ENCODE measurements at places on chromosomes 3 and 15.

GRCh38 chr3:156377718-156378117 lies 177.2 kb downstream of the SSR3 start:
- DNase-seq: no peak

DNA sequence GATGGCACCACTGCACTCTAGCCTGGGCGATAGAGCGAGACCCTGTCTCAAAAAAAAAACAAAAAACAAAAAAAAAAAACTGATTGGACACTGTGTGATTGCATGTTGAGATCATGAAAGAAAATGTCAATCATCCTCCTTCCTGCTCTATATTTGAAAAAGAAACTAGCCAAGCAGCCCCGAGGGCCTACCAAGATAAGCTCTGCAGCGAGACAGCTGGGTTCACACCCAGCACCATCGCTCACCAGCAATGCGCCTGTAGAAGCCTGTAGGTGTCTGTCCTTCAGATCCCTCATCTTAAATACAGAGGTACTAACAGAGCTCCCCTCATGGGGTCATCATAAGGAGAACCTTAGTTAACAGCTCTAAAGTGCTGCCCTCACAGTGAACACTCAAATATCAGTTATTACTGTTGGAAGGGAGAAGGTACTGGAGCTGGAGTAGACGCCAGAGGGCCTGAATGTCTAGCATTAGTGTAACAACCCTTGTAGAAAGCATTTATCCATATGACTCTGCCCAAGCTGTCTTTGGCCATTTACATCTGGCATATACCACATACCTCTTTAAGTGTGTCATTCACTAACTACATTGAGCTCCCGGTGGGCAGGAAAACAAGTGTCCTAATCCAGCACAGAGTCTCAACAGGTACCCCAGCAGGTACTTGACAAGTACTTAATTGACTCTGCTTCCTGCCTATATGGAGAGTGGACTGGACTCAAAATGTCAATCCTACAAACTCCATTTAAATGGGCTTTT lies 22.9 kb downstream of the MYLK start:
- no peak for DNase-seq

GRCh38 chr3:36937492-36937891 lies 7.4 kb downstream of the TRANK1 start:
- no peak for DNase-seq

GRCh38 chr15:37789881-37790280 lies 144.6 kb upstream of the TMCO5A start:
- DNase-seq: peak; percentile 36

- DNase-seq: no peak
These were observed 25.1 kb downstream of the ACKR4 start for GRCh38 chr3:132622148-132622547.

DNA sequence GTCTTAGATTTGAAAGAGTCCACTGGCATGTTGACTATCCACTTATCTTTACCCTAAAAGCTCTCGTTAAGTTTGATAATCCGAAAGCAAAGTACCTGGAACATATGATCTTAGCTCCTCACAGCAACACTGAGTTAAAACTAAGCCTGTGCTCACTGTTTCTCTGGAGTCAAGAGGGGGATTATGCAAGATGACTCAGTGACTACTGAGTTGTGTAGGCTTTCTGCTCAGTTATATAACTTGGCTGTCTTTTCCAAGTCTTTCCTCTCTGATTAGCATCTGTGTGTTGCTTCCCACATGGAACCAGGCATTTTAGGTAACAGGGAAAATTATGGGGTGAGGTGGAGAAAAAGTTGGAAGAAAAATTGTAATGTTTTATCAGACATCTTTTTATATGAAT lies 31.2 kb upstream of the MYO5C start:
- DNase-seq: no peak

- DNase-seq: peak; percentile 83
These were observed 90.7 kb downstream of the IGF2BP2 start for GRCh38 chr3:185733980-185734724.

DNA sequence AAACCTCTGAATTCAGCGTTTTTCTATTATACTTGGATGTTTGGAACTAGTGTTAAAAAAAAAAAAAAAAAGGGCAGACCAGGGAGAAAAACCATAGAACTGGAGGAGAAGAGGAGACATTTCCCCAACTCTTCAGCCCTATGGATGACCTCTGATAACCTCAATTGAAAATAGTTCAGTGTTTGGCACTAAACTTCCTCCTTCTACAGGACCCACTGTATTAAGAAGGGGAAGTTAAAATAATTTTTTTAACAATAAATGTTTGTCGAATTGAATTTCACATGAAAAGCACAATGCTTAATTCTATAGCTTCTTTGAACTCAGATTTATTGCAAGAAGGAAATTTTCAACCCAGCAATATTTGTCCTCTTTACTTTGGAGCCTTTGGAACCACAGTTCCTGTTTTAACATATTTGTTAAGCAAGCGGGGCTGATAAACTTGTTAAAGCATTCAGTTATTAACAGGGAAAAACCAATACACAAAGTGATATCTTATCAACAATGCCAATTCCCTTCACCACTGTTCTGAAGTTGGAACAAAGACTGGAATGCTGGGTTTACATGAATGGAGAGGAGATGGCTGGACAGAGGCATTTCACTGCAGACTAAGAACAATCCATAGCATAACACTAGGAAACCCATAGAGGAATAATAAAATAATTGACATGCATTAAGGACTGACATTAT lies 3.1 kb upstream of the A4GNT start:
- no peak for DNase-seq

GRCh38 chr15:39896846-39897245 lies 23.2 kb downstream of the GPR176 start:
- DNase-seq: no peak
